ENCODE measurements at places on chromosomes 7 and 10. TPM values are rescaled to one million over a fixed set of nuclear protein-coding genes. Genes with fewer than 3 reads are reported as not detected.

GRCh38 chr10:110914431-110914830 lies 4.5 kb downstream of the BBIP1 start:
- no peak overlapping the region for H3K27ac ChIP-seq
- H3K4me1 ChIP-seq = peaks cover 23% of the 10 kb centered on the region
- H3K36me3 ChIP-seq = peaks cover 5% of the 10 kb centered on the region
- no peak overlapping the region for H3K4me3 ChIP-seq

- no peak overlapping the region for H3K4me3 ChIP-seq
- H3K27me3 ChIP-seq = no peaks in the 10 kb centered on the region
- no peaks in the 10 kb centered on the region for H3K4me1 ChIP-seq
- H3K27ac ChIP-seq = no peak overlapping the region
- DNase-seq = no peak
These were observed 23.5 kb downstream of the FBXW4 start for GRCh38 chr10:101671453-101671852.

- H3K36me3 ChIP-seq = no peaks in the 10 kb centered on the region
- H3K27ac ChIP-seq = no peak overlapping the region
- DNase-seq = no peak
These were observed 514.3 kb upstream of the ADARB2 start for GRCh38 chr10:2251631-2252030.

DNA sequence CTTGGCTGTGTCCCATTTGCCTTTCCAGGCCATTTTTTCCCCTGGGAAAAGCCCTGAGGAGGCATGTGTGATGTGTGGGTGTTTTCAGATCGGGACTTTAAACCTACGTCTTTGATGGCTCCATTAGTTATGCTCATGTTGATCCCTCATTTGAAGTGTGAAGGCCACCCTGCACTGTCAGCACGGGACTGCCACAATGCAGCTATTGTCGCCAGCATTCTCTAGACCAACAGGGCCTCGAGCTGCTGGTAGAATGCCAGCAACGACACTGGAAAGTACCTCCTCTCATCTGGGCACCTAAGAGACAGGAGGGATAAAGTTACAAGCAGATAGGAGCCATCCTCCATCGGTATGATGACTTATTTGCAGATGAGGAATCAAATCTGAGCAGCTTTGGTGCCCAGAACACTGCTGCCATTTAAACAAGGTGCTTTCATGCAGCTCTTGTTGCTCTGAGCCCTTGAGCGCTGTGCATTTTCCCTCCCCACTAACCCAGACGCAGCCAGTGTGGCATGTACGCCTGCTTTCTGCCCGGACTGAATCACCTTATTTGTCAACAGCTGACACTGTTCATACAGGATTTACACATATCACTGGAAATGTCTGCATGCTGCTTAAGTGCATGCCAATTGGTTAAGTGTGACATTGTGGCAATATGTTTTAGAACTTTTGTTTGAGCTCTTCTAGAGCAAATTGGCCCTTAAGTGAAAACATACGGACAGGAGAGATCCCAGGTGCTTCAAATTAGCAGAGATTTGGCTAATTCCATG lies 175.0 kb upstream of the PITRM1 start:
- DNase-seq = no peak
- no peaks in the 10 kb centered on the region for H3K36me3 ChIP-seq
- peaks cover 23% of the 10 kb centered on the region for H3K27me3 ChIP-seq
- no peak overlapping the region for H3K27ac ChIP-seq
- H3K4me1 ChIP-seq = peaks cover 6% of the 10 kb centered on the region

GRCh38 chr7:29115130-29115687 lies 31.1 kb downstream of the CPVL start:
- H3K27me3 ChIP-seq = peaks cover 19% of the 10 kb centered on the region
- no peak overlapping the region for H3K27ac ChIP-seq

- peaks cover 4% of the 10 kb centered on the region for H3K4me1 ChIP-seq
- no peak for DNase-seq
- no peak overlapping the region for H3K4me3 ChIP-seq
- peaks cover 2% of the 10 kb centered on the region for H3K27me3 ChIP-seq
These were observed 3.5 kb upstream of the MGAM start for GRCh38 chr7:141992156-141992555.

DNA sequence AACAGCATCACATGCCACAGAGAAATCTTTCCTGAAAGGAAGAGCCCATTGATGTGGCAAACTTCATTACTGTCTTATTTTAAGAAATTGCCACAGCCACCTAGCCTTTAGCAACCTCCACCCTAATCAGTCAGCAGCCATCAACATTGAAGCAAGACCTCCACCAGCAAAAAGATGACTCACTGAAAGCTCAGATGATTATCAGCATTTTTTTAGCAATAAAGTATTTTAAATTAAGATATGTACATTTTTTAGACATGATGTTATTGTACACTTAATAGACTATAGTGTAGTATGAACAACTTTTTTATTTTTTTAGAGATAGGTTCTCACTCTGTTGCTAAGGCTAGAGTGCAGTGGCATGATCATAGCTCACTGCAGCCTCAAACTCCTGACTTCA lies 14.8 kb downstream of the STEAP1B start:
- H3K36me3 ChIP-seq = no peaks in the 10 kb centered on the region
- H3K27me3 ChIP-seq = peaks cover 7% of the 10 kb centered on the region
- DNase-seq = no peak
- peaks cover 7% of the 10 kb centered on the region for H3K4me1 ChIP-seq

- DNase-seq = no peak
- H3K4me3 ChIP-seq = no peak overlapping the region
- peaks cover 10% of the 10 kb centered on the region for H3K27me3 ChIP-seq
- H3K4me1 ChIP-seq = no peaks in the 10 kb centered on the region
- H3K36me3 ChIP-seq = no peaks in the 10 kb centered on the region
- no peak overlapping the region for H3K27ac ChIP-seq
These were observed 500.9 kb downstream of the ARL4A start for GRCh38 chr7:13188236-13188805.

Gene HABP2
- not detected for total RNA-seq

Gene PPP1R17
- total RNA-seq = not detected

Gene FAM25C
- not detected for total RNA-seq

Gene DOCK1
- 0.29 TPM for total RNA-seq

Gene FOXI2
- total RNA-seq = not detected

Data from activated CD4-positive, alpha-beta memory T cell treated with anti-CD3 and anti-CD28 coated beads for 36 hours (primary cell).